Head of caudate nucleus (tissue), 42 donors: ENCODE measurements at places on chromosomes 2 and 18.

GRCh38 chr2:100193291-100193710 lies 50.9 kb upstream of the AFF3 start:
- no peak for DNase-seq

- DNase-seq, result no peak
Measured at GRCh38 chr2:15832849-15833680, 107.3 kb upstream of the MYCN start.

GRCh38 chr18:23340661-23341060 lies 112.4 kb upstream of the RIOK3 start:
- DNase-seq, result no peak

DNA sequence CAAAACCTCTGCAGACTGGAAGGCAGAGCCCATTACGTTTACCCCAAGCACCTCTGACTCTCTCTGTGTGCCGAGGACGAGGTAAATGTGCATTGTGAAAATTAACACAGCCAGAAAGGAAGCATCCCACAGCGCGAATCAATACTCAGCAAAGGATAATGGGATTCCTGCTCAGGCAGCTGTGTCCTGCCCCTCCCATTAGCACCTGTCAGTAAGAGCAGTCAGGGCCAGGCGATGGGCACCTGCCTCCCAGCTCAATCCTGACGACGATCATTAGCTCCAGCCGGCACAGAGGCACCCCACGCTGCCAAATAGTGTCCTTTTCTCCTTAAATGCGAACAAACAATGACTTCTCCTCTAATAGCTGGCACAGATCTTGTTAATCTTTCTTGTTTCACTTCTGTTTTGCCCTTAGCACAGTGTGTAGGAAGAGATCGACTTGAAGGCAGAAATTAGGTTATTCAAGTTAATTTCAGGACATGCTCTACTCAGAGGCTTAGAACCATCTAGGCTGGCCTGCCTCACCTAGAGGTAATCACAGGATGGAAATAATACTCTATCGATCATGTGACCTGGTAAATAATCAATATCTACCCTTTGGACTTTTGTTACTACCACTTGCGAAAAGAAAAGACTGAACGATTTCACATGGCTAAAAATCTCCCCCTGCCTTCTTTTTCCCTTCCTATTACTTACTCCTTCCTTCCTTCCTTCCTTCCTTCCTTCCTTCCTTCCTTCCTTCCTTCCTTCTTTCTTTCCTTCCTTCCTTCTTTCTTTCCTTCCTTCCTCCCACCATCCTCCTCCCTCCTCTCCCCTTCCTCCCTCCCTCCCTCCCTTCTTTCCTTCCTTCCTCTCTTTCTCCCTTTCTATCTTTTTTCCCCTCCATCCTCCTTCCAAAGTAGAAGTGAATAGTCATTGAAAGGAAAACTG lies 487.9 kb upstream of the ID2 start:
- DNase-seq, result no peak

DNA sequence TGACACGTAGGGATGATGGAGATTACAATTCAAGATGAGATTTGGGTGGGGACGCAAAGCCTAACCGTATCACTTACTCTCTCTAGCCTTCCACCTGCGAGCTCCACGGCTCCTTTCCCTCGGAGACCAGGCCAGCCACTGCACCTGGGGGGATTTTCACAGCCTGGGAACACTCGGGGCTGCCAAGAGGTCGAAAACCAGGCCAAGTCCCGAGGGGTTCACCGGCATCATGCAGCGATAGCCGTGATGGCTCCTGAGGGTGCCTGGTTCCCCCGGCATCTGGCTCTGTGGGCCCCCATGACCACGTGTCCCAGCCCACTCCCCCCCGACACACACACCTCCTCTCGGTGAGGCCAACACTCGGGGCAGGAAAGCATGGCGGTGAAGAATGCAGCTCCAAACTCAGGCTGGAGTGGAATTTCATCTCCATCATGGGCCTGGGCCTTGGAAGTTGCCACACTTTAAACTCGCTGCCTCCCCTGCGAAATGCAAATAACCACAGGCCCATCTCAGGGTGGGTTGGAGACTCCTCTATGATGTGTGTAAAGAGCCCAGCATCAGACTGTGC lies 32.6 kb downstream of the ADCY3 start:
- no peak for DNase-seq

DNA sequence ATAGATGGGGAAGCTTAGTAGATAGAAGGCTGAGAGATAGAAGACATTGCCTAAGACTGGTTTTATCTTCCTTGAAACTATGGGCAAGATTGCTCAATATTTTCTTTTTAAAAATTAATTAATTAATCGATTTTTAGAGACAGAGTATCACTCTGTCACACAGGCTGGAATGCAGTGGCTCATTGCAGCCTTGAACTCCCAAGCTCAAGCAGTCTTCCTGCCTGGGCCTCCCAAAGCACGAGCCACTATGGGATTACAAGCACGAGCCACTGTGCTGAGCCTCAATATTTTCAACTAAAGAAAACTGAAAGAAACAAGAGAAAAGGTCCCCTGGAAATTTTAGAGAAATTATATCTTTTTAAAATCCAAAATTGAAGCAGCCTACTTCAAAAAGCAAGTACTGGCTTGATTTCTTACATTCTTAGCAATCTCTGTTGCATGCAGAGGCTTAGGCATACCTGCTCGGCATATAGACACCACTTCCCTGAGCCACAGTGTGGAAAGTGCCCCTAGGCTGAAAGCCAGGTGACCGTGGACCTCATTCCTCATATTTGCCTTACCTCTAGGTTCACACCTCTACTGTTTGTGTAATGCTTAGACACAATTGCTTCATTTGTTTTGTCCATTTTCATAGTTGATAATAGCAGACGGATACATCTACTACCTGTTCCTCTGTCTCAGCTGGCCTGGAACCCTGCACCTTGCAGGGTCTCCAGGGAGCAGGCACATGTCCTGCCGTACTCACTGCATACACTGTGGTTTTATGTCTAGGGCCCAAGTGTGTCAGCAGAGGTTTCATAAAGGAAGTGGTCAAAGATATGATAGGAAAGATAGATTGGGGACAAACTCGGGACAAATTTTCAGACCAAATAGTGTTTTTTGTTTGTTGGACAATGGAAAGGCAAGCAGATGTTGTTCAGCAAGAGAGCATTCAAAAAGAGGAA lies 166.5 kb upstream of the ALPP start:
- DNase-seq, result no peak

DNA sequence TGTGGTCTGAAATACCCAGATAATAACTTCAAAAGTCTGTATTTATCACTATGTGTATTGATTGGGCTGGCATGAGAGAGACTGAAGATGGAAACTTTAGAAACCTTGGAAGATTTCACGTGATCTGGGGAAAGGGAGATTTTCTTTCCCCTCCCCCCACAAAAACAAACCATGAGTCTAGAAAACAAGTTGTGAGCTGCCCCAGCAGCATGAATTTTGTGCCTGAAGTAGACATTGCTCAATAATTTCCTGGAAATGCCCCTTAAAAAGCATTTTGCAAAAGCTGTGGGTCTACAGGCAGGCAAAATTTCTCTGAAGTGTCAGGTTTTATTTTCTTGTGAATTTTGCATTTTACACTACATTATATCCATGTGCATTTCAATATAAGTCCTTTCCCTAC lies 101.8 kb downstream of the ETAA1 start:
- no peak for DNase-seq

GRCh38 chr2:68743531-68743930 lies 8.9 kb downstream of the ARHGAP25 start:
- no peak for DNase-seq

DNA sequence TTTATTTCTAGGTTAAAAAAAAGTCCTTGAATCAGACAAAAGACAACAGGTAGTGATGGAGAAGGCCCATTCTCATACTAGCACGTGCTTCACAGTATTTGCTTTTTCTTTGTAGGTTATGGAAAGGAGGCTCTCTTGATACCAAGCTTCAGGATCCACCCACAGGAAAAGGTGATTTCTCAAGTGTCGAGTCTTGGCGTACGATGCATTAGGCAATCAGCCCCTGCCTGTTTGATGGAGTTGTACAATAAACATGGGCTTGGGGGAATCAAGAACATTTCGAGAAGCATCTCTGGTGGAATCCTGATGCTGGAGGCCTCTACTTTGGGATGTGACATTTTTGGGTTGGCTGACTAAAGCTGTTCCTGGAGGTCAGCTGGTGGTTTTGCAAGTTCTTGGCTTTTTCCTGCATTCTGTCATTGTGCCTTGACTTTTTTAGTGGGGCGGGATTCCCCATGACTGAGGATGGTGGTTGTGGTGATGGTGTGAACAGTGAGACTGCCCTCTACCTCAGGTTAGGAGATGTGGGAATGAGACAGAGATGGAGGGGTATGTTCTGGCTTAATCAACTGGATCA lies 231.5 kb upstream of the SPRED2 start:
- no peak for DNase-seq

DNA sequence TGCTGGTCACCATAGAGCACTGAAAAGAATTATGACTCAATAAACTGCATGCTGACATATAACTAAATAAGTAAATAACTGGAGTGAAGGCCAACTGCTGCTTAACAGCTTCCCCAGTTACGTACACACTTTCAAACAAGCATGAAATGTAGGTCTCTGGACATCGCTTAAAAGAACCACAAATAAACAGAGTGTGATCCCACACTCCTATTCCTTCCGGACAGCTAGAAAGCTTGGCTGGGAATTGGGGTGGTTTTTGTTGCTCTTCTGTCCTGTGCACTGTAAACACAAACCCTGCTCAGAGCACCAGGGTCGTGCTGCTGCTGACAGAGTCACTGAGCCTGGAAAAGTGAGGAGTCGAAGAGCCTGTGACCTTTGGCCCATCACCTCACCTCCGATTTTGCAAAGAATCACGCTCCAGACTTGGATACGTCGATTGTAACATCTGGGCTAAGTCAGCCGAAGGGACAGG lies 162.7 kb upstream of the NT5C1B start:
- no peak for DNase-seq

DNA sequence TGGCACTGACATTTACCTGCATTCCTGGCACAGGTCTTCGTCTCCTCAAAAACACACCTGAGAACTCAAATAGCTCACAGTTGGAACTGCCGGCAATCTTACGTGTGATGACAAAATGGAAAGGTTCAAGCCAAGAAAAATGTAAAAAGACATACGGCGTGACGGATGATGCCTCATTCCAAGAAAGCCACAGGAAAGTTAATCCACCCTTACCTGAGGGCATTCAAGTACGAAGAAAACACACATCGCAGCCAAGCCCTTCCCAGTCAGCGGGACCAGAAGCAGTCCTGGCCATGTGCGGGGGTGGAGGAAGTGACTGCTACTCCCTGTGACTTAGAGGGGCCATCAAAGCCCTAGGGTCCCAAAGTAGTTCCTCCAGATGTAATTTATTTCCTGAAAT lies 986.3 kb upstream of the CELF4 start:
- DNase-seq, result no peak

DNA sequence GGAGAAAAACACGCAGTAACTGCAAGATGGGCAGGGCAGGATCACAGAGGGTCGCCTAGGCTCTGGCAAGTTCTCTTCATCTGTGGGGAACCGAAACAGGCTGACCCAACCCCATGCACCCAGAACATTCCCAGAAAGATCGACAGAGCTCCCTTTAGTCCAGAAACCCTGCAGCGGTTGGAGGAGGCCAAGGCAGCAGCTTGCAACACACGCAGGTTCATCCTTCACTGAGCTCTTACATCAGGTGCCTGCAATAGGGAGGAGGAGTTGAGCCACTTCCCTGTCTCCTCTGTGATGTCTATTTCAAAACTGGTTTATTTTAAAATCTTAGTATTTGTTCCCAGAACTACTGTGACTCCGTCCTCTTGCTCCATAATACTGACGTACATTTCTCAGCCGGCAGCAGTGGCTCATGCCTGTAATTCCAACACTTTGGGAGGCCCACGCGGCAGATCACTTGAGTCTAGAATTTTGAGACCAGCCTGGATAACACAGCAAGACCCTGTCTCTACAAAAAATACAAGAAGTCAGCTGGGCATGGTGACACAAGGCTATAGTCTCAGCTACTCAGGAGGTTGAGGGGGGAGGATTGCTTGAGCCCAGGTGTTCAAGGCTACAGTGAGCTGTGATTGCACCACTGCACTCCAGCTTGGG lies 11.5 kb upstream of the SLC11A1 start:
- DNase-seq, result no peak

- no peak for DNase-seq
Measured at GRCh38 chr2:232888839-232889529, 18.9 kb downstream of the SNORC start.

- no peak for DNase-seq
Measured at GRCh38 chr2:205686783-205687640, 4.7 kb downstream of the NRP2 start.

DNA sequence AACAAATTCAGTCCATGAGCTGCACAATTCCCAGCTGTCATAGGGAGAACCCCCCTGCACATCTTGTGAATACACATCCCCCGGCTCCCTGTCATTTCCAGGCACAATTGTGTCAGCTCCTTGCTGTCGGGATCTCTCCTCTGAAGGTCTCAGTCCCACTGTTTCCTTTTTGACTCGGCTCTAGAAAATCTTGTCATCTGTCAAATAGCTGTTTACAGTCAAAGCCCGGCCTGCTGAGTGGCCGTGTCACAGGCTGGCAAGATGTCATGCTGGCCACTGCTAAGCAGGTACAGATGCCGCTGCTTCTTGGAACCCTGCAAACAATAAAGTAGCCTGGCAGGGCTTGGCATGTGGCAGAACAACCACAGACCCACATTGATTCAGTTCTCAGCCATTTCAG lies 61.7 kb downstream of the LYPD1 start:
- DNase-seq, result no peak

DNA sequence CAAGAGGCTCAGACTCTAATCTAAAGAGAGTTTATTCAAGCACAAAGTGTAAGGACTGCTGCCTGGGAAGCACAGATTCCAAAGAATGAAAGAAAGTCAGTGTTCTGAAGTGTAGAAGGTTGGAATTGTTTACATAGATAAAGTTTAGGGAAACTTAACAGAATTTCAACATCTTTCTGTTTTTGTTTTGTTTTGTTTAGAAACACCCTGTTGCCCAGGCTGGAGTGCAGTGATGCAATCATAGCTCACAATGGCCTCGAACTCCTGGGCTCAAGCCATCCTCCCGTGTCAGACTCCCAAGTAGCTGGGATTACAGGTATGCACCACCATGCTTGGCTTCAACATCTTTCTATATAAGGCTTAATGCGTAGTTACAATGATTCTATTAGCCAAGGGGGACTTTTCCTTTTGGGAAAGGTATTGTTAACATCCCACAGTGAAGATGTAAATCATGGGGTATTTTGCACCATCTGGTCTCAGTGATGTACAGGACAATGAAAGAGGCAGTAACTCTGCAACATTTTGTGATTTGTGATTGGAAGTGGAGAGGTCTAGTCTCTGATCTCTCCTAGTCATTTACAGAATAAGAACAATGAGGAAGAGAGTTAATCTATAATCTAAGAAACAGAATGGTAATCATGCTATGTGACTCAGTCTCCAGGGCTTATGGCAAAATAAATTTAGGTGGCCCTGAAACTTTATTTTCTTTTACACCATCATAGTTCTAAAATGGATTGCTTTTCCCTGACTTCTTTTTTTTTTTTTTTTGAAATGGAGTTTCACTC lies 45.6 kb upstream of the MSH6 start:
- no peak for DNase-seq

DNA sequence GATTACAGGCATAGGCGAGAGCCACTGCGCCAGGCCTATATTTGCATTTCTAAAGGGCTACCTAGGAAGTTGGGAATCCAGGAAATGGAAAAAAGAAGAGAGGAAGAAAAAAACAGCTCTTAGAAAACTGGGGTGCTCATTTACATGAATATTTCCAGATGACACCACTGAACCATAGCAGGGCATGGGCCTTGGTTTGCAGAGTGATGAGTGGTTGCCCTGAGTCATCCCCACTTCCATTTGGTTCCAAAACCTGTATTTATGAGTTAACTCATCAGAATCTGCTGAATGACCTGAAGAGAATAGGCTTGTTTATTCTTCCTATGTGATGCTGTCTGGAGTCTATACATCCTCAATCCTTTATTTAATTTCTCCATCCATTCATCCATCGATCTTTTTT lies 36.2 kb downstream of the EHD3 start:
- DNase-seq, result no peak
